ENCODE measurements at places on chromosomes 16 and 17.
A peak's percentile ranks its signal among the peaks of the same experiment; 100 is the strongest.

- peak; percentile 87 for DNase-seq
These were observed 67.9 kb downstream of the HIC1 start for GRCh38 chr17:2122641-2123302.

- DNase-seq = no peak
These were observed 20.7 kb upstream of the CBX4 start for GRCh38 chr17:79859676-79860615.

- DNase-seq = no peak
These were observed 61.6 kb downstream of the TIMM22 start for GRCh38 chr17:1058423-1059130.

GRCh38 chr17:69733171-69734012 is 318.9 kb downstream of the MAP2K6 start:
- DNase-seq = no peak

GRCh38 chr17:44321246-44322120 is 3.1 kb downstream of the SLC25A39 start:
- no peak for DNase-seq

DNA sequence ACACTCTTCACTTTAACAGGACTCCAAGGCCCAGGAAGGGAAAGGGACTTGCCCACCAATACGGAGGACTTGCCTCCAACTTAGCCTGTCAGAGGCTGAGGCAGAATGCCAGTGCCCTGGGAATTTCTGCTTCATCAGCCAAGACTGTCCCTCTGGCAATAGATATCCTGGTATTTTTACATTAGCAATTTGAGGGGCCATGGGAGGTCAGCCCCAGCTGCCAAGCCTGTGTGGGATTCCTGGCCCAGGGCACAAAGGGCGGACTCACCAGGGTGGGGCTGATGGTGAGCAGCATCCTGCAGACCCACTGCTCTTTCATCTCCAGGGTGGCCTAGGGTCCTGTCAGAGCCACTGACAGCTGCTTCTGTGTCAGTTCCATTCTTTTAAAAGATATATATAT is 78.3 kb upstream of the CIBAR2 start:
- DNase-seq = no peak

- no peak for DNase-seq
These were observed 5.7 kb upstream of the BANP start for GRCh38 chr16:87945351-87946042.

DNA sequence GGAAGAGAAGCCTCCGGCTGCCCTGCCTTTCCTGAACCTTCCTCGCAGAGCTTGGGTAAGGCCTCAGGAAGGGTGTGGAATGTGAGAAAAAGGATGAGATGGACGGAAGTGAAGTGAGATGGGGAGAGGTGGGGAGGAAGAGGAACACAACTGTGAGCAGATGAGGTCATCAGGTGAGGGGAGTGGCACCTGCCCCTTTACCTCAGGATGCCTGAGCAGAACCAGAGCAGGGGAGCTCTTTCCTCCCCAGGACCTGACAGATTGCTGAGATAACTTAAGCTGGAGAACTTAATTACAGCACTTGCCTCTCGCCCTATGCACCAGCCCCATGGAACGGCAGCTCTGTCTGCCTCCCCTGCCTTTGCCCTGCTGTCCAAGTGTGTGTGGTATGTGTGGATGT is 29.8 kb downstream of the TMEM132E start:
- DNase-seq = no peak

GRCh38 chr17:75900691-75901533 is 3.8 kb downstream of the MRPL38 start:
- DNase-seq = no peak

DNA sequence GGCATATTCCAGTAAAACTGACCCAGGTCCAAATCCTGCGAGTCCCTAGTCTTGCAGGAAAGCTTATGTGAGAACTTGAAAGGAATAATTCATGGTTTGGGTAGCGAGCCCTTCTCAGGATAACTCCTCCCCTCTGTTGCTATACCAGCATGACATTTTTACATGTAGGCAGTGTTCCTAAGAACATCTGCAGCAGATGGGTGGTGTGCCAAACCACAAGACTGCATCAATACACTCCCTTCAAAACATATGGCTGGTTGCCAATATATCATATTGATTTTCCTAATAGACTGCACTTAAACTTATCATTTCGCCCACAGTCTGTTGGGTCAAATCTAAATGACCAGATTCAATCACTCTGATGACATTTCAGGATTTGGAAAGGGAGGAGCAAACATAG is 19.9 kb downstream of the PSME3IP1 start:
- no peak for DNase-seq

DNA sequence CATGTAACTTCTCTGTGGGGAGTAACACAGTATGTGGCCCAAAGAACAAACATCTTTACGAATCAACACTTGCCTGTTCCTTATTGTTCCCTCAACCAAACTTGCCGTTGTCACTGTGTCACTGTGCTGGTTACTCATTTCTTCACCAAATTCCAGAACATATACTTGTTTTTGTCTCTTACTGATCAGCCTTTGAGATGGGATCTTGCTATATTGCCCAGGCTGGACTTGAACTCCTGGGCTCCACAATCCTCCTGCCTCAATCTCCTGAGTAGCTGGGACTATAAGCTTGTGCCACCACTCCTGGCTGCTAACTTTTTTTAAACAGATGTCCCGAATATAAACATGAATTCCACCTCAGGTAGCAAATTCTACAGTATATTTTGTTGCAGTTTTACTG is 115.1 kb downstream of the PARN start:
- DNase-seq = no peak

GRCh38 chr17:29111816-29112499 is 68.2 kb downstream of the MYO18A start:
- DNase-seq = peak; percentile 46

DNA sequence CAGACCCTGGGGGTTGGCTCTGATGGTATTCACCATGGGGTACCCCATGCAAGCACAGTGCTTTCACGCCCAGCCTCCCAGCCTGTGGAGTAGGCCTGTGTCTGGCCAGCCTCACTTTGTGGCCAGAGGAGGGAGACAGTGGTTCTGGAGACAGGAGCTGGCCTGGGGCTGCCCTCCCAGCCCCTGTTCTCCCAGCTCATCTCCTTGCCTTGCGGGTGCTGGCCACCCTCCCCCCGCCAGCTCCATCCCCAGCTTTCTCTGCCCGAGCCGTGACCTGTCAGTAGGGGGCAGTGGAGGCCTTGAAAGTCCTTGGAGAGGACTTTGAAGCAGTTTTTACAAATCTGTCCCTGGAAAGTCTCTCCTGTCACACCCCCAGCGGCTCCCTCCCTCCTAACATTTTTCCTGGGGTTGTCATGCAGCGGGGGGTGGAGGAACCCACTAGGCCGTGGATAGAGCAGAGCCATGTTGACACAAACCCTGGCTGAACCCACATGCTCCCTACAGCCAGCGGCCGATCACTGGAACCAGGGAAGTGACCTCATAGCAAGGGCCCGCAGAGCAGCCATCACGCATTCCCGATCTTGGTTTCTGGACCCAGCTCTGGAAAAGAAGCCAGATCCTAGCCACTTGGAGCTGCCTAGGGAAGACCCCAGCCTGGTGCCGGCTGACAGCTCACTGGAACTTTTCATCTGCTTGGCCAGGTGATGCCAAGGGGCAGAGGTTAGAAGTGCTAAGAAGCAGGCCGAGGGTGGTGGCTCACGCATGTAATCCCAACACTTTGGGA is 289.4 kb downstream of the SEC14L1 start:
- no peak for DNase-seq

DNA sequence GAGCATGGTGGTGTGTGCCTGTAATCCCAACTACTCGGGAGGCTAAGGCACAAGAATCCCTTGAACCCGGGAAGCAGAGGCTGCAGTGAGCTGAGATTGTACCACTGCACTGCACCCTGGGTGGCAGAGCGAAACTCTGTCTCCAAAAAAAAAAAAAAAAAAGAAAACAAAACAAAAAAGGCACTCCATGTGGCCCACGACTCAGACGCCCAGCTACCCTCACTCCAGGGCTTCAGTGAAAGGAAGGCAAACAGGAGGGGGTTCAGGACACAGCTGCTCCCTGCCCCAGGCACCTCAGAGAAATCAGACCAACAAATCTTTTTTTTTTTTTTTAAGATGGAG is 91.7 kb downstream of the LITAF start:
- no peak for DNase-seq

DNA sequence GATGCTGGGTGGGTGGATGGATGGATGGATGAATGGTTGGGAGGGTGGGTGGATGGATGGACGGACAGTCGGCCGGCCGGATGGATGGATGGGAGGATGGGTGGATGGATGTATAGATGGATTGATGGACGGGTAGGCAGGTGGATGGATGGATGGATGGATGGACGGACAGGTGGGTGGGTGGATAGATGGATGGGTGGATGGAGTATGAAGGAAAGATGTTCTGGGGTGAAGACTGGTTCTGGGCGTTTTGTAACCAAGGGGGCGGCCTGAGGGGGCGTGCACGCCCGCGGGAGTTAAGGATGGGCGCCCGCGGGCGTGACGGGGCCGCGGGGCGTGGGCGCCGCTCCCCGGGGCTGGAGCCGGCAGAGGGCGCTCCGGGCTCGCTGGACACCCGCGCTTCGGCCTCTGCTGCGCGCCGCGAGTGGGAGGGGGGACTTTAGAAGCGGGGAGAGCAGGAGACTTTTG is at the start of gene NECAB2:
NECAB2 (plus strand) TSS at position 407 of the 468 bp plus-strand sequence. CDS start 405 bp downstream, outside the sequence.
- no peak for DNase-seq

DNA sequence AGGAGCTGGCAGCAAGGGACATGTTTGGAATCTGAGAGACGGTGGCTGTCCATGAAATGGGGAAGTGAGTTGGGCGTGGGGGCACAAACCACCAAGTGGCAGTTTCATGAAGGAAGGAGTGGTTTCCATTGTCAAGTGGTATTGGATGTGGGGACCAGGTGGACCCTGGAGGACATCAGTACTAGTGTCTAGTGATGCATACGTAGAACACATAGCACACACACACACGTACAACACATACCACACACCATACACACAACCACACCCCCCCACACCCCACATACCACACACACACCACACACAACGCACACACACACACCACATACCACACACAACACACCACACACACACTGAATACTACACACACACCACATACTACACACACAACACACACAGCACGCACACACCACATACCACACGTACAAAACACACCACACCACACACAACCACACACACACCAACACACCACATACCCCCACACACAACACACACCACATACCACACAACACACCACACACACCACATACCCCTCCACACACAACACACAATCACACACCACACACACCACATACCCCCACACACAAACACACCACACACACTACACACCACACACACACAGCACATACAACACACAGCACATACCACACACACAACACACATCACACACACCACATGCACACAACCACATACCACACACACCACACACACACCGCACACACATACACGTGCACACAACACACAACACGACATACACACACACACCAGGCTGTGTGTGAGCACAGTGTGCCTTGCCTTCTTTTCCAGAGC is 41.1 kb upstream of the GSE1 start:
- no peak for DNase-seq

- DNase-seq = no peak
These were observed 523 bp downstream of the NAGLU start for GRCh38 chr17:42536372-42537155.

- peak; percentile 42 for DNase-seq
These were observed 12.5 kb upstream of the C1QTNF8 start for GRCh38 chr16:1108299-1109252.

DNA sequence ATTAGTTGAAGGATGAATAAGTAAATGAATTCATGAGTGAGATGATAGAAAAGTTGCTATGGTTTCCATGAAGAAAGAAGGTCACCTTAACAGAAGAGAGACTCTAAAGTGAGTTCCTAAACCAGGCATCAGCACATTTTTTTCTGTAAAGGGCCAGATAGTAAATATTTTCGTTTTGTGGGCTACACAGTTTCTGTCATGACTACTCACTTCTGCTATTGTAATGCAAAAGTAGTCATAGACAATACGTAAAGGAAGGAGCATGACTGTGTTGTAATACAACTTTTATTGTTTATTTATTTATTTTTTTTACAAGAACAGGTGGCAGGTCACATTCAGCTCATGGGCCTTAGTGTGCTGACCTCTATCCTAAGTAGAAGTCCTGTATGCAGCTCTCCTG is 426.1 kb upstream of the DYNLRB2 start:
- peak; percentile 18 for DNase-seq

GRCh38 chr17:18224387-18225120 is 881 bp upstream of the LLGL1 start:
- DNase-seq = no peak

DNA sequence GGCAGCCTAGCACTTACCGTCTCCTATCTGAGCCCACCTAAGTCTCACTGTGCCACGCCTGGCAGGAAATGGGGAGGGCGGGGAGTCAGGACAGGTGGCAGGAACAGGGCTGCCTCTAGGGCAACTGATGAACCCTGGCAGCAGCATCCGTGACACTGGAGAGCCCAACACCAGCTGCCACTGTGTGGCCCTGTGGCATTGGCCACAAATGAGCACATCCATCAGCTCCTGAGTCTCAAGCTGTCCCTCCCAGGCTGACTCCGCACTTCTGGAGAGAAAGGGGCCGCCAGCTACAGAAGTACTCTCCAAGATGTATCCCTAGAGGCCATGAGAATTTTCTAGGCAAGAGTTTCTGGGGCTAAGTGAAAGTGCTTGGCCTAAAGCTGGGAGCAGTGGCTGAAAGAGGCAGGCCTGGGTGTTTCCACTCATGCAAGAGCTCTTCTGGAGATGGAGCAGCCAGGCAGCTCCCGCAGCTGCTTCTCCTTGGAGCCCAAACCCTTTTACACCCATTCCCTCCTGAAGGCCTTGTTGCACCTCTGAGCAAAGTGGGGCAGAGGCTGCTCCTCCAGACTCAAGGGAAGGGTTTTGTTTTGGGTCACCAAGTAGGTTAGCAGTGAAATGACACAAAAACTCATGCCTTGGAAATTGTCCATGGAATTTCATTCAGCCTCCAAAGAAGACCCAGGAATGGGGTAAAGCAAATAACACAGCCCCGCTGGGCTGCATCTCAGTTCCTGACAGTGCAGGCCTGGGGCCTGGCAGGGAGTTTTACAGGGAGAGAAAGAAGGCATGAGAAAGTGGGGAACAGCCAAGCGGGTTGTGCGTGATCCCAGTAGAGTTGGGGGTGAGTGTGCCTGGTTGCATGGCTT is 25.8 kb downstream of the PEMT start:
- no peak for DNase-seq

DNA sequence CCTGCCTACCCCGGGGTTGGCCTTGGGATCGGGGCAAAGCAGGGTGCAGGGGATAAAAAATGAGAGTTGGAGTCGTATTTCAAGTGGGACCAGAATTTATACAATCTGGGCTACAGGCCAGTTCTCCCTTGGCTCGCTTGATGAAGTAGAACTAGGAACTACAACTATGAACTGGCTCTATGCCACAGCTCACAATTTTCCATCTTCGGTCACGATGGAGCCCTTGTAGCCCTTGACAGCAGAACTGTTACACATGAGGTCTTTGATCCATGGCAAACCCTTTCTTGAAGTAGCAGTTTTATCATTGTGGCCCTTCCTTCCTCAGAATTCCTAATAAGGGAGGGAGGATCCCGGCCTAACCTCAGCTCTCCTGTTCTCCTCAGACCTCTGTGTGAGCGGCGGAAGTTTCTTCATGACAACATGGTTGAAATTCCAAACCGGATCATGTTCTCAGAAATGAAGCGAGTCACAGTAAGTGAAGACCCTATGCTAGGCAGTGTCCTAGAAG is 17.1 kb downstream of the LIG3 start:
- DNase-seq = peak; percentile 91

GRCh38 chr17:41338961-41339485 is 11.6 kb downstream of the KRT33A start:
- no peak for DNase-seq

Data from LNCaP clone FGC (cell line).